Placental pericyte (primary cell): ENCODE measurements at places on chromosomes 16 and 17. TPM values are rescaled to one million over a fixed set of nuclear protein-coding genes. Genes with fewer than 3 reads are reported as not detected.

Gene PTX4
- total RNA-seq: 0.29 TPM in 1 of 2 replicates, not detected in the other

Gene RPL23
- total RNA-seq: 553 and 1,306 TPM in 2 replicates

Gene CAVIN1
- total RNA-seq: 437 and 1,037 TPM in 2 replicates

Gene HSD17B2
- 19.6 and 120 TPM in 2 replicates for total RNA-seq

Gene CES3
- 0.22 TPM in 1 of 2 replicates, not detected in the other for total RNA-seq

Gene SLC9A5
- total RNA-seq: 1.1 and 1.6 TPM in 2 replicates

Gene NXPH3
- total RNA-seq: 0.22 and 0.57 TPM in 2 replicates

Gene DNAAF8
- 0.57 and 1.1 TPM in 2 replicates for total RNA-seq

Gene PPY
- total RNA-seq: not detected in 2 replicates

Gene CD300H
- total RNA-seq: not detected in 2 replicates

Gene BAHCC1
- 4.6 and 8.0 TPM in 2 replicates for total RNA-seq

Gene SOST
- not detected in 2 replicates for total RNA-seq

Gene WNT3
- 1.7 and 2.6 TPM in 2 replicates for total RNA-seq

Gene GPS1
- total RNA-seq: 110 and 187 TPM in 2 replicates

Gene CRHR1
- not detected in 2 replicates for total RNA-seq

Gene TM4SF5
- not detected in 2 replicates for total RNA-seq

Gene ABCA8
- total RNA-seq: 0.57 and 3.7 TPM in 2 replicates

Gene LRRC37A
- total RNA-seq: 4.0 and 4.2 TPM in 2 replicates

Gene DNAJA3
- total RNA-seq: 50.8 and 63.1 TPM in 2 replicates

Gene P3H4
- 67.0 and 95.6 TPM in 2 replicates for total RNA-seq

Gene OR3A3
- total RNA-seq: not detected in 2 replicates
